ENCODE measurements at places on chromosomes 6 and 20.

DNA sequence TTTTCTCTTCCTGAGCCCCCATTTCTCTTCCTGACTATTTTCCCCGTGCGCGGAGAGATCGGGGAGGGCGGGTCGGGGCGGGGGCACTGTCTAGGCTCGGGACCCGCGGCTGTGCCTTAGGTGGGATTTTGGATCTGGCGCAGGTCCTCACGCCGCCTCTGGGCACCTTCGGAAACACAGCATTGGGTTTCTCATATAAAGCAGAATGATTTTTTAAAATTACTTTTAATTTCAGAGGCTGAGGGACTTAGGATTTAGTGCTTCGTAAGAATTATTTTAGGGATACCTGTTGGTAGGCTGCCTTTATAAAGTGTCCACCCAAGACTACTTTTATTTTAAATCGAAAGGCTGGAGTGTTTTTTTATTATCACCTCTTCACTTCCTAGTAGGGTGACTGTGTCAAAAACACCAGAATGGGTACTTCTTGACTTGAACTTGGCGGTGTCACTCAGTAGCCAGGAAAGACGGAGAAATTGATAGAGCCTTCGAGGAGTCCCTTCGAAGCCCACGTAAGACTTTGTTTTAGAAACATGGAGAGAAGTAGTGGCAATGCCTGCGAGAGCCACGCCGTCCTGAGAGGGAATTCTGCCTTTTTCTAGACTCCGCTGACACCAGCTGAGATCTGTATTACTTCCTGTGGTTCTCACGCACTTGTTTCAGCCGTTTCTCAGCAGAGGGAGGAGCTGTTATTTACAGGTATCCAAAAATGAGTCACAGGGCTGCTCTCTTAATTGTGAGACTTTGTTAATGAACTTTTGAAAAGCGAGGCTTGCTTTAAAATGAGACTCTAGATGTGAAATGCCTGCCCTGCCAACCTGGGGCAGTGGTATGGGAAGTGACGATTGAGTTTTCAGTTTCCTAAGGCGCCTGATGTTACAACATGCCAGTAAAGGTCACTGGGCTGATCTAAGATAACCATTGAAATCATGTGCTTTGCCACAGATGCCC, 667 bp downstream of the STX11 start:
- no peak for DNase-seq

DNA sequence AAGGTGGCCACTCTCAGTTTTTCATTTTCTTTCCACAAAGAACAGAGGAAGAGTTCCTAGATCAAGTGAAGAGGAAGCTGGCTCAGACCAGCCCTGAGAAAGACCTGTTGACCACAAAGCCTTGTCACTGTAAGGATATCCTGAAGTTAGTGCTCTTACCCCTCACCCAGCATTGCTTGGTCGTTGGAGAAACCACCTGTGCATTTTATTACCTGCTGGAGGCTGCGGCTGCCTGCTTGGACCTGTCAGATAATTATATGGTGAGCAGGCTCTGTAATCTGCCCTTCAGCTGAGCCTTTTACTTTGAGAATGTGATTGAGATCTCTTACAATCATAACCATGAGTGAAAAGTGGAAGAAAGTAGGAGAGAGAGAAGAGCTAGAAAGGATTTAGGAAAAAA, 21.9 kb downstream of the TREML1 start:
- DNase-seq: no peak

- DNase-seq: no peak
Observed at GRCh38 chr20:44690781-44691423, 24.3 kb upstream of the CCN5 start.

DNA sequence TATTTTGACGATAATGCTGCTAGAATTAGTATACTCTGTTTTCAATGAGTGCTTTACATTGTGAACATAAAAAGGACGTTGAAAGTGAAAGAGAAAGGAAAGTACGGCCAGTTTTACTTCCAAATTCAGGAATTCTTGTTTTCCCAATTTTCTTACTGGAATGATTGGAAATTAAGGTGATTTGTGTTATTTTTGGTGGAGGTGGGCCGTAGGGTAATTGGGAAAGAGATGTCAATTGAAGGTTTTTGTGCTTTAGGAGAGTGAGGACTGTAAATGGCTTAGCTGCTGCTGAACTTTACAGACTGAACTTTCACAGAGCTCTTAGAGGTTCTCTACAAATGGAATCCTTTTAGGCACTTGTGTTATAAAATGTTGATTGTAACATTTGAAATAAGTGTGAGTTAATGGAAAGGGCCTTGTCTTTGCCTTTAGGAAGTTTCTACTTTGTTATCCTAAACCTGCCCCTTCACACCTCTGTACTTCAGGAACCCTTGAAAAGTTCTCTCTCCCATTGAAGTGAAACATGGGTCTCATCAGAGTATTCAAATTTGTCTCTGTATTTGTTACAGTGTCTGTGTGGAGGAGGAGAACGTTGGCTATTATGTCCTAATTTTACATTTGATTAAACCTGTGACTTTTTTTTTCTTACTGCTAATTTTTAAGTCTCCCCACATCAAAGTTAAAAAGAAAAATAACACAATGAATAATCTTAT, 256.4 kb downstream of the ARID1B start:
- no peak for DNase-seq

DNA sequence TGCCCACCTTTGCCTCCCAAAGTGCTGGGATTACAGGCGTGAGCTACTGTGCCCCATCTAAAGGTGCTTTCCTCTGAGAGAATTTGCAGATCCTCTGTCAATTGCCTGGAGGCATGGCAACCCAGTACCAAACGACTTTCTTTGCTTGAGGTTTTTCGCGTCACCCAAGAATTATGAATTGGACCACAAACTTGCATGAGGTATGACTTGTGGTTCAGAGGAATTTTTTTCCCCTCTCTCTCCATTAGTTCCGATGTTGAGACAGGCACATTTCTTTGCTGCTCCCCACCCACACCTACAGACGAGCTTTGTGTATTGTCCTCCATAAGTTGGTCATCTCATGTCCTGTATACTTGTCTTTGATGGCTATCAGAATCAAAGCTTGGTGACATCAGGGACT, 11.8 kb upstream of the SCAF8 start:
- DNase-seq: no peak

- no peak for DNase-seq
Observed at GRCh38 chr6:116949964-116950363, 72.9 kb downstream of the RFX6 start.

DNA sequence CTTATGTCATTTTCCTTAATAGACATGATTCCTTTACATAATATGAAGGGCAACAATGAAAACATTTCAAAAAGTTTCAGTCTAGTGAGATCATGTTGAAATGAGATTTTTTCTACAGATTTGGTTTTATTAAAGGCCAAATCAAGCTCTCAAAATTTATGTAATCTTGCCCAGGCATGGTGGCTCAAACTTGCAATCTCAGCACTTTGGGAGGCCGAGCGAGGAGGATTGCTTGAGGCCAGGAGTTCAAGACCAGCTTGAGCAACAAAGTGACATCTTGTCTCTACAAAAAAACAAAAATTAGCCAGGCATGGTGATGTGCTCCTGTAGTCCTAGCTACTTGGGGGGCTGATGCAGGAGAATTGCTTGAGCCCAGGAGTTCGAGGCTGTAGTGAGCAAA, 50.8 kb downstream of the LRP11 start:
- DNase-seq: no peak

DNA sequence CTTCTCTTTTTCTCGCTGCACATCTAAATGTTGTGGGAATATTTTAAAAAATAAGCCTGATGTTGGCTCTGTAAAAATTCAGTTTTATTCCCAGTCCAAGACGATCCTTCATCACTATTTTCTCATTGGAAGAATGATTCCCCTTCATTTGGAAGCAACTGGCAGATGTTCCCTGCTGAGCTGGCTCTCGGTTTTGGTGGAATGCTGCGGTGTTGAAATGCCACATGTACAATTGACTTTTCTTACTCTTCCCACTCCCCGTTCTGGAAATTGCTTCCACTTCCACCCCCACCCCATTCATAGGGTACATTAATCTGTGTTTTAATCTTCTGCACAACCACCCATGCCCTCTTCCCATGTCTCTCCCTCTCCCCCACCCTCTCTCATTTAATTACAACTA, 496.3 kb upstream of the MAP3K7 start:
- no peak for DNase-seq

GRCh38 chr20:50336661-50337060, 146.0 kb downstream of the CEBPB start:
- DNase-seq: no peak

- DNase-seq: no peak
Observed at GRCh38 chr6:139337830-139338229, 36.6 kb downstream of the CITED2 start.

- no peak for DNase-seq
Observed at GRCh38 chr6:37785002-37785662, 34.4 kb upstream of the ZFAND3 start.

DNA sequence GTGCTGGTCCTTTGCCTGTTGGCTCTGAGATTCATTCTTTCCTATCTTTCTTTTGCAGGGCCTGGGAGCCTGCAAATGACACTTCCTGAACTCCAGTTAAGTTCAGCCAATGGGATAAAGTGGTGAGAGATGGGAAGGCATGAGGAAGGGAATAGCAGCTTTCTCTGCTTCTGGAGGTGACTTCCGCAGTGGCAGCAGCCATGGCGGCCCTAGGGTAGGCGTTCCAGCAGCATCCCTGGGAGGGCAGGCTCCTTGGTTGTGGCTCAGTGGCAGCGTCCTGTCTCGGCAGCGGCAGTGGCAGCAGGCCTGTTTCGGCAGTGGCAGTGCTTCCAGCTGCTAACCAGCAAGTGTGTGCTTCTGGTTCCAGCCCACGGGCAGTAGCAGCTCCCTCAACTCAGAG, 7.3 kb upstream of the MDFI start:
- no peak for DNase-seq

DNA sequence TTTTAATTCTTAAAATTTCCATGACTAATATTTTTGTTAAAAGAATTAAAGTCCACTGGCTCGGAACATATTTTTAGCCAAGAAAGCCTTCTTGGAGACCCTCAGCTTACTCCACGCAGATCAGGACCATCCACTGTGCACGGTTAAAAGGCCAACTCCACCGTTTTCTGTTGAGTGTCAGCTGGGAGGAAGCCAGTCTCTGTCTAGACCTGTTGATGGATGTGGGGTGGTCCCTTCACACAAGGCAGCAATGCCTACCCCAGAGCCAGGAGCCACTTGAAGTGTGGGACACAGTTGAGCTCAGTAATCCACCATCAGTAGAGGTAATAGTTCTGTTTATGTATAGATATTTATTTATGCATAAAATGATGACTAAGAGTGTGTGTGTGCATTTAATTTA, 19.9 kb upstream of the QKI start:
- no peak for DNase-seq

DNA sequence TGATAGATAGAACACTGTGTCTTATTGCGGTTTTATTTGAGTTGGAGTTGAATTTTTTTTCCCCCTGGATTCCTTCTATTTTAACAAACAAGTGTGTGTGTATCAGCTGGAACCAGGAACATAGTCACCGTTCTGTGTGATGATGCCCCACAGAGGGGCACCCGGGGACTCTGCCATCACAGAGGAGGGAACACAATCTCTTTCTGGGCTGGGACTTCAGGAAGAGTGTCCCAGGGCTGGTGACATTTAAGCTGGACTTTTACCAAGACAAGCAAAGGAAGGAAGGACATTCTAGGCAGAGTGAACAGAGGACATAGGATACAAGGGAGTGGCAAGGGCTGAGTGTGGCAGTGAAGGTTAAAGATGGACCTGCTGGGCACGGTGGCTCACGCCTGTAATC, 33.2 kb downstream of the TAF8 start:
- no peak for DNase-seq

- no peak for DNase-seq
Observed at GRCh38 chr20:37627767-37628130, 66.1 kb upstream of the CTNNBL1 start.

GRCh38 chr6:160398674-160399271, 50.6 kb downstream of the SLC22A3 start:
- DNase-seq: no peak

DNA sequence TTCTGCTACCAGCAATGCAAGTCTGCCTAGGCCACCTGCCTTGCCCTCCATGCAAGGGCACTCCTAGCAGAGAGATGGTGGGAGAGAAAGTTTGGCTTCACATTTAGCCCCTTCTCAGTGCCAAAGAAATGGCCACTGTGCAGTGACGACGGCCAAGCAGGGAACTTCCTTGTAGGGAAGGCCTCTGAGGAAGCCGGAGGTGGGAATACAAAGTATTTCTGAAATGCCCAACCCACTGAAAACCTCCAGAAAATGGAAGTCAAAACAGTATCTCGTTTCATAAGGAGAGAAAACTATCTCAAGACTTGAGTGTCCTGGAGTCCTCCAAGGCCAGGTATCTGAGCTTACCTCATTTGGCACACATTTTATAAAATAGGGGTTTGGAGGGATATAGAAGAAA, 42.7 kb downstream of the JAG1 start:
- DNase-seq: no peak

- DNase-seq: no peak
Observed at GRCh38 chr6:35469751-35470662, 1.8 kb downstream of the RPL10A start.

GRCh38 chr6:159520002-159520401, 173.0 kb downstream of the SOD2 start:
- DNase-seq: no peak

- no peak for DNase-seq
Observed at GRCh38 chr20:3081641-3082040, 2.9 kb downstream of the AVP start.

DNA sequence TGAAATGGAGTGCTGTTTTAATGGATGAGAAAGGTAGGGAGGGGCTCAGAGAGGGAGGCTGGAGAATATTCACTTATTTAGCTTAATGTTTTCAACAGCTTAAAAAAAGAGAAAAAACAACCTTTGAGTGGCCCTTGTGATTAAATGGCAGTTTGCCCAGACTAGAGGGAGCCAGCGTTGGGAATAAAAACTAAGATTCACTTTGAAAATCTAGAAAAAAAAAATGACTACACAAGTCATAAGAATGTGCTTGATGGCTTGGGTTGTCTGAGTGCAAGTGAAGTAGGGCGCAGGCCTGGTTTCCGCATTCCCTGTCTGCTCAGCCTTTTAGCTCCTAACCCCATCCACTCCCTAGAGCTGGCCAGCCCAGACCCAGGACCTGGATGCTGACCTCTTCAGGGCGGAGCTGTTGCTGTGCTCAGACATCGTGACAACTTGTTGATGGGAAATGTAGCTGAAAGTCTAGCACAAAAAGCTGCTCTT, 28.9 kb downstream of the UTRN start:
- DNase-seq: no peak

GRCh38 chr20:49888212-49889000, 26.9 kb downstream of the SPATA2 start:
- DNase-seq: peak; percentile 94

DNA sequence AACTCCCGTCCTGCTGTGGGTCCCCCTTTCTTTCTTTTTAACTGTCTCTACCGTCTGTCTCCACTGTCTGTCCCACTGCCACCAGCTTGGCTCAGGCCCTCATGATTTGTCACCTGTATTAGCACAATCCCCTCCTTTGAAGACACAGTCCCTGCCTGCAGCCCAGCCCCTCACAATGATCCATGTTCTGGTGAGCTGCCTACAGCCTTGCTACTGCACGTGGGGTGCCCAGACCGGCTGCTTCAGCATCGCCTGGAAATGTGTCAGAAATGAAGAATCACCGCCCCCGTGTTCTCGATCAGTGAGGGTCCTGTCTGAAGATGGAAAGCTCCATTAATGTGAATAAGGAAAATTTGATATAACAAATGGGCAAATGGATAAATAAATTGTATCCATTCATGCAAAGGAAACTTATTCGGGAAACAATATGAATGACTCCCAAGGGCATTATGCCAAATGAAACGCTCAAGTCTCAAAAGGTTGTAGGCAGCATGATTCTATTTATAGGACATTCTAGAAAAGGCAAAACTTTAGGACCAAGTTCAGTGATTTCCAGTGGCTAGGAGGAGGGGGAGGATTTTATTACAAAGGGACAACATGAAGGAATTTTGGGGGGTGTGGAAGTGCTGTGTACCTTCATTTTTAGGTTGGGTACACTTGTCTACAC, 59.4 kb upstream of the CD83 start:
- DNase-seq: no peak

- no peak for DNase-seq
Observed at GRCh38 chr6:5547556-5547955, 286.2 kb downstream of the FARS2 start.

Measured in D721Med (cell line).